ENCODE measurements at places on chromosomes 12 and 14. TPM values are rescaled to one million over a fixed set of nuclear protein-coding genes. Genes with fewer than 3 reads are reported as not detected.

DNA sequence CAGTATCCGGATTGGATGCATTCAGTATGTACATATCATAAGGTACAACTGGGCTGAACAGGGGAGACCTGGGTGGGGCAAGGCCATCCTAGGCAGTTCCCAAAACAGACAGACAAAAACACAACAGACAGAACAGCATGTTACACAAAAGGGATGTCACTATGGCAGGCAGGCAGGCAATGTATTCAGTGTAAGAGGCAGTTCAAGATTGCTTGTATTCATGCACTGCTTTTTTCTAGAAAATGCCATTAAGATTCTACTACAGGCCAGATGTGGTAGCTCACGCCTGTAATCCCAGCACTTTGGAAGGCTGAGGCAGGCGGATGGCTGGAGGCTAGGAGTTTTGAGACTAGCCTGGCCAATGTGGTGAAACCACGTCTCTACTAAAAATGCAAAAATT, 3.5 kb downstream of the TBPL2 start:
- no peak overlapping the region for H3K4me3 ChIP-seq
- no peak for DNase-seq
- H3K27ac ChIP-seq = no peak overlapping the region
- no peaks in the 10 kb centered on the region for H3K27me3 ChIP-seq
- peaks cover 20% of the 10 kb centered on the region for H3K4me1 ChIP-seq

- peaks cover 5% of the 10 kb centered on the region for H3K4me1 ChIP-seq
- no peak for DNase-seq
- H3K27ac ChIP-seq = no peak overlapping the region
Measured at GRCh38 chr14:32900547-32900946, 38.1 kb upstream of the NPAS3 start.

GRCh38 chr12:40117818-40118217, 11.9 kb upstream of the SLC2A13 start:
- peaks cover 15% of the 10 kb centered on the region for H3K4me1 ChIP-seq
- H3K36me3 ChIP-seq = no peaks in the 10 kb centered on the region
- no peak overlapping the region for H3K27ac ChIP-seq
- no peak overlapping the region for H3K4me3 ChIP-seq

- H3K27ac ChIP-seq = peak overlapping the region; percentile 82
- H3K36me3 ChIP-seq = peaks cover 34% of the 10 kb centered on the region
- no peak overlapping the region for H3K4me3 ChIP-seq
- peaks cover 44% of the 10 kb centered on the region for H3K4me1 ChIP-seq
- H3K27me3 ChIP-seq = no peaks in the 10 kb centered on the region
- DNase-seq = peak; percentile 60
Measured at GRCh38 chr12:51246254-51246853, 7.7 kb downstream of the DAZAP2 start.

GRCh38 chr12:113230315-113231234, 9.3 kb downstream of the TPCN1 start:
- peak; percentile 23 for DNase-seq
- no peak overlapping the region for H3K4me3 ChIP-seq
- H3K36me3 ChIP-seq = peaks cover 62% of the 10 kb centered on the region
- H3K27me3 ChIP-seq = no peaks in the 10 kb centered on the region

DNA sequence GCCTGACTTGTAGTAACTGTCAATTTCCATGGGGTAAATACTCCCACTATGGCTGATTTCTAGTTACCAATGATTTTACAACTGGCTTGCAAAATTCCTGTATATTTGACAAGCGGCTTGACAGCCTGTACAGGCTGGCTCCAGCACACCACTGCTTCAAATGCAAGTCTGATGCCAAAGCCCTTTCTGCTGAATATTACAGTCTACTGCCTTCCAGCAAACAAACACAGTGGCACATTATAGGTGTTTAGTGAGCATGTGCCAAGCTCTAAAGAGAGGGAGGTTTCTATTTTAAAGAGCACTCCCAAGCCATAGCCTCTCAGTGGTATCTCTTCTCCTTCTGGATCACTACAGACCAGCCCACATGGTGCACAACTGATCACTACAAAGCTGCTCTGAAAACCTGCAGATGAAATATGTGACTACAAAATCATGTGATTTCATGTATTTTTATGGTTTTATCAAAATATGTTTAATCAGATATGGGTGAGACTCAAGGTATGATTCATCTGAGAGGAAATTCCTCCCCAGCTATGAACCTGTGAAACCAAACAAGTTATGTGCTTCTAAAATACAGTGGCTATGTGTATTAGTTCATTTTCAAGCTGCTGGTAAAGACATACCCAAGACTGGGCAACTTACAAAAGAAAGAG, 101.5 kb downstream of the RPAP3 start:
- peaks cover 6% of the 10 kb centered on the region for H3K36me3 ChIP-seq
- peaks cover 13% of the 10 kb centered on the region for H3K4me1 ChIP-seq
- no peak overlapping the region for H3K27ac ChIP-seq

Gene RNU4-1
- total RNA-seq = 1,025 TPM

Gene CAPZA3
- total RNA-seq = not detected

Data from activated CD8-positive, alpha-beta T cell treated with anti-CD3 and anti-CD28 coated beads for 36 hours (primary cell).